ENCODE measurements at places on chromosomes 4 and X.

DNA sequence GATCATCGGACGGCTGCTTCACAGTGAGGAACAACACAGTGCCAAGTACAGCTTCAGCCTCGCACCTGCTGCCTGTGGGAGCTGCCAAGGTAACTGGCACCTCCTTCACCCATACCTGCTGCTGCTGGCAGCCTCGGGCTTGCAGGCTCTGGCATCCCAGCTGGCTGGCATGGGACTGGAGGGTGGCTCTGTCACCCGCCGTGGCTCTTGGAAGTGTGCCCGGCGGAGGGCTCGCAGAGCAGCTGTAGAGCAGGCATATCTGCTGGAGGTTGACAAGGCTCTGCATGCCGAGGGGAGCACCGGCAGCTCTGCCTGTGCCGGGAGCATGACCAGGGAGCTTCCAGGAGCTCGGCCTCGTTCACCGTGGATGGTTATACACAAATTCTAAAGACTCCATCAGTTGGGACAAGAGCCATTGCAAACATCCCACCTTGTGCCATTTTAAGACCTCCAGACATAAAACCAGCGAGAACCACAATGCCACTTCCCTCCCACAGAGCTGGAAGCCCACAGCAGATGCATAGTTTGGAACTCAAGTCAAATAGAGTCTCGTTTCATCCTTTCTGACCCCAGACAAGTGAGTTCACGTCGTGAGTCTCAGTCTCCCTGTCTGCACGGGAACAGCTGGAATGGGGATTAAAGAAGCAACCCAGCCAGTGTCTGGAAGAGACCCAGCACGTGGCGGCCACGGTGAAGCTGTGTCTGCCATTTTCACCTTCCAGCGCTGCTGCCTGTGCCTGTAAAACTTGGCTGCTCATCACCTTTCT lies 84.3 kb upstream of the PSAPL1 start:
- no peak for DNase-seq

GRCh38 chr4:16438986-16439385 lies 212.7 kb upstream of the TAPT1 start:
- peak; percentile 83 for DNase-seq

DNA sequence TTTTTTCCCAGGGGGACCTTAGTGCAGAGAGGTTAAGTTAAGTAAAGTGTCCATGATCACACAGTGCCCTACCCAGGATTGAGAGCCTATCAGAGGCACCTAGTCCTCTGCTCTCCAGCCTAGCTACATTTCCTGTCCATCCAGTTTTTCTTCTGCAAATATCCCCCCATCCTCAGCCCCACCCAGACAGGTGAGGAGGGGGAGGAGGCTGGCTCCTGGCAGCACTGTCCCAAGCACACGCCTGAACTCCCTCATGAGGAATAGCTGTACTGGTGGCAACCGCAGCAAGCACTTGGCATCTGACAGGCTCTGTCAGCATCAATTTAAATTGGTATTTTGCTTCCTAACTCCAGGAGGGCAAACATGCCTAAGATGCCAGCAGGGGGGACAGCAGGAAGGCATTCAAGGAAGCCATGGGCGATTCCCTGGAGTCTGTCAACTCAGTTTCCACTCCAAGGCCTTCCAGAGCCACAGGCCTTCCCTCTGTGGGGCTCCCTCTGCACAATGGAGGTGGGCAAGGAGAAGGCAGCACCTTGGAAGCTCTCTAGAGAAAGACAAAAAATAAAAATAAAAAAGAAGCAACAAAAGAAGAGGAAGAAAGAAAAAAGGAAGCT lies 6.4 kb upstream of the FRMPD3 start:
- no peak for DNase-seq

DNA sequence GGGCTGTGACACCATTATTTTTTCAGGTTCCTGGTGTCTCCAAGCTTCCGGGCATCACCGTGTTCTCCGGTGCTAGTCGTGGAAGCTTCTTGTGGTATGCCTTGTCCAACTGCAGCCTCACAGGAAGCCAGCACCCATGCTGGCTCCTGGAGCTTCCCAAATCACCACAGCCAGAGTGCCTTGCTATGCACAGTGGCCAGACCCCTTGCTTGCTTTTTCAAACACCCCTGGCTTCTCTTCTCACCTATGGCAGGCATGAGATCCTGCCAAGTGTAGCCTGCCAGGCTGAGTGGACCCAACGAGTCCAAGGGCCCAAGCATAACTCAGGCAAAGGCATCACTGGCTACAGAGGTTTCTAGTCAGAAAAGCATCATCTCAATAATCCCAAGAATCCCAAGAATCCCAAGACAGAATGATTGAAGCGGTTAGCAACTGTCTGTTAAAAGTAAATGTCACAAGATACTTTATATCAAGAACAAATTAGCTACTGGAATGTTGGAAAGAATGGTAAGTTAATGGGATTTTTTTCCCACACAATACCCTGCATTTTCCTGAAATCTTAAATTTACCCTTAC lies 1522.9 kb downstream of the PCDH18 start:
- no peak for DNase-seq

DNA sequence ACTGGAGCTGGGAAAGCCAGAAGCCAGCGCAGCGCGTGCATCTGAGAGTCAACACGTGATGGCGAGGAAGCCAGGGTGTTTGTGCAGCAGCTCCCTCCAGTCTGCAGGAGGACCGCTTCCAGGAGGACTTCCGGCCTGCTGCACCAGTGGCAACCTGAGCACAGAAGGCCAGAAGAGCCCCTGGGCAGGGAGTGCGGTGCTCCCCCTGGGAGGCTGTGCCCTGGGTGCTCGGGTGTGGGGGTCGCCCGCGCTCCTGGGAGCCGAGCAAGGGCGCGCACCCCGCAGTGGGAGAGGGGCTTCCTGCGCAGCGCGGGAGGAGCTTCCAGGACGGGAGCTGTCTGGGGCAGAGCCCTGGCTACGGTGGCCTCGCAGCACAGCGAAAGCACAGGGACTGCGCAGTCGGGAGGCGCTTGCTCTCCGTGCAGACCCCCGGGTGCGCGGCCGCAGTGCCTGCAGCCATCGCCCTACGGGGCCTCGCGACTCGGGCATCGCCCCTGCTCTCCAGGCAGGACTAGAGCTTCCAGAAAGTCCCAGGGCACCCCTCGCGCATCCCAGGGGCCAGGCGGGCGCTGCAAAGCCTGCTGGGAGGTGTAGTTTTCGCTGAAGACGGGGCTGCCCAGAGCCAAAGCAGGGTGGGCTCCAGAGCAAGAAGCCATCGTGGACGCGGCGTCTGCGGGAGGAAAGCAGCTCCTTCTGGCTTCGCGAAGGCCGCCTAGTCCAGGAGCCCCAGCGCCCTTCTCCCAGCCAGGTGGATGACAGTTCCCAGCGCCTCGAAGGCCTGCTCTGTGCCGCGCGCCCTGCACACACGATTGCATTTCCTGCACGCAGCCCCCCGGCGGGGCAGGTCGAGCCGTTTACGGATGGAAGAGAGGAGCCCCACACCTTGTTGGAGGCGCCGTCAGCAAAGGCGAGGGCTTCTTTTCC lies 24.1 kb upstream of the WFS1 start:
- DNase-seq = no peak

DNA sequence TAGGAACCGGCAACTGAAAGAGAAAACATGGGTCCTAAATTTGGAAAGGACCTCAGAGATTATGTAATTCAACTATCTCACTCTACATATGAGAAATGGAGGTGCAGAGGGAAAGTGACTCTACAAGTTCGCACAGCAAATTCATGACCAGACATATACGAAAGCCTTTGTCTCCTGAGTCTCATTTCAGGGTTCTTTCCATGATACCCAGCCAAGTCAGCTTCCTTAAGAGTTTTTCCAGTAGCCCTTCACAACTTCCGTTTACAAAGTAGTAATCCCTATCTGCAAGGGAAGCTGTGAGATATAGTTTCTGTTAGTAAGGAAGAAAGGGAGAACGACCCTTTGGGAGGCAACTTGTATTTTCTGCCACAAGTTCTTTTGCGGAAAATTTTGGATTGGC lies 110.6 kb downstream of the TEX13A start:
- no peak for DNase-seq

GRCh38 chr4:83192634-83193033 lies 78.1 kb upstream of the PLAC8 start:
- no peak for DNase-seq

All from fibroblast of lung (primary cell).